ENCODE measurements at places on chromosomes 7 and 10. TPM values are rescaled to one million over a fixed set of nuclear protein-coding genes. Genes with fewer than 3 reads are reported as not detected.

DNA sequence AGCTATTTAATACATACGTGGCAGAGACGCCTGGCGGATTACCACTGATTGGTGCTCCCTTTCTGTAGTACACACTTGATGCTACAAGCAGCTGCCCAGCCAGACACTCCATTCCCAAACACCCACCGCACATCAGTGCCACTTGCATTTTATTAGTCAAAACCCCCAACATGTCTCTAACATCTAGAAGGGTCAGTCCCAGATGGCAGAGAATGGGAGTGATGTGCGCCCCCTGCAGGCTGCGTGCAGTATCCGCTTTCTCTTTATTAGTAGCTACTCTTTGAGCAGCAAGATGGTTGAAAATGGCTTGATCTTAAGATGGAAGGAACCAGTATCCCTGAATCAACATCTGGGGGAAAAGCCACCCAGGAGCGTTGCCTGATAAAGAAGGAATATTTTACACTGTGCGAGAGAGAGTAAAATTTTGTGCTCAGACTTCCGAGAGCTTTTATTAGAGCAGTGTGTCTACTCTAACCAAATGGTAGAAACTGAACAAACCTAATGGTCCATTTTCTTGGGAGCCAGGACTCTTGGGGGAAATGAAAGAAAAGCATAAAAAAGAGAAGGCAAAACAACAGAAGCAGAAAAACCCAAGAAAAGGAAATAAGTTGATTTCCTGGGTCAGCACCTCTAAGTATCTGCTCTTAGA, 78.3 kb downstream of the ST8SIA6 start:
- no peak for DNase-seq

DNA sequence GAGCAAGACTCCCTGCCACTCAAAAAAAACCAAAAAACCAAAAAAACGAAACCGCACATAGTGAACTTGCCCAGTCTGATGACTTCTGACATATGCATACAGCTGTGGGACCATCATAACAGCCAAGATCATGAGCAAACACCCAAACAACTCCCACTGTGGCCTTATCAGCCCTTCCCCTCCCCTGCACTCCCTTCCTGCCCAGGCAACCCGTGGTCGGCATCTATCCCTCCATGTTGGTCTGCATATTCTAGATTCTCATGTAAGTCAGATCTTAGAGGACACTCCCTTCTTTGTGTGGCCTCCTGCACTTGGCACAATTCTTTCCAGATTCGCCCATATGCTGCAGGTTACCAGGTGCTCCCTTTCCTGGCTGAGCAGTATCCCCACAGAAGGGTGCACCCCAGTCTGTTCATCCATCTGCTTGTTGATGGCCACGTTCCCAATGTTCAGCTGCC, 72.8 kb downstream of the GNA12 start:
- peak; percentile 22 for DNase-seq

DNA sequence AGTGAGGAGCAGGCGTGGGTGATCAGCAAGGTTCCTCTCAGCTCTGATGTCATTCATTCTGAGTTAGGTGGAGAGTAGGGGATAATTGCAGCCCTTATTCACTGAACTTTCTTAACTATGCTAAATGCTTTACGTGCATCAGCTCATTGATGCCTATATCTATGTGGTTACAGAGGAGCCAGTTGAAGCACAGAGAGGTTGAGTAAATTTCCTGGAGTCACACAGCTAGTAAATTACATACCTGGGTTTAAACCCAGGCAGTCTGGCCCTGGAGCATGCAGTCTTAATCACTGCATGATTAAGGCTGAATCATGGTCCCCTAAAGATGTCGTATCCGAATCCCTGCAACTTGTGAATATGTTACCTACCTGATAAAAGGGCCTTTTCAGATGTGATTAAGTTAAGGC, 99.6 kb downstream of the GRK5 start:
- DNase-seq: no peak

- no peak for DNase-seq
Measured at GRCh38 chr7:2853147-2853546, 9.0 kb upstream of the GNA12 start.

GRCh38 chr10:44972874-44973306, 5.7 kb downstream of the DEPP1 start:
- peak; percentile 78 for DNase-seq

DNA sequence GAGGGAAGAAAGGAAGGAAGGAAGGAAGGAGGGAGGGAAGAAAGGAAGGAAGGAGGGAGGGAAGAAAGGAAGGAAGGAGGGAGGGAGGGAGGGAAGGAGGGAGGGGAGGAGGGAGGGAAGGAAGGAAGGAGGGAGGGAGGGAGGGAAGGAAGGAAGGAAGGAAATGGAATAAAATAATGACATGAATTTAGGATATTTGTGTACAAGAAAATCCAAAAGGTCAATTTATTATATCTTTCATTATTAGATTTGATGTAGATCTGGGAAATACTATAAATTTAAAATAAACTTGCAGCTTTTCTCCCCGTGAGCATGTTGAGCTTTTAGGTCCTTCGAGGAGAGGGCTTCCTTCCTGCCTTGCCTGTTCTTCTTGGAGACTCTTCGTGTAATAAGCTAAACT, 398.6 kb upstream of the NRP1 start:
- no peak for DNase-seq

Gene TMEM184A
- 0.39 TPM for total RNA-seq

Gene RARRES2
- 83.6 TPM for total RNA-seq

Gene CHST3
- total RNA-seq: 8.7 TPM
